ENCODE measurements at places on chromosomes 2 and 18.

DNA sequence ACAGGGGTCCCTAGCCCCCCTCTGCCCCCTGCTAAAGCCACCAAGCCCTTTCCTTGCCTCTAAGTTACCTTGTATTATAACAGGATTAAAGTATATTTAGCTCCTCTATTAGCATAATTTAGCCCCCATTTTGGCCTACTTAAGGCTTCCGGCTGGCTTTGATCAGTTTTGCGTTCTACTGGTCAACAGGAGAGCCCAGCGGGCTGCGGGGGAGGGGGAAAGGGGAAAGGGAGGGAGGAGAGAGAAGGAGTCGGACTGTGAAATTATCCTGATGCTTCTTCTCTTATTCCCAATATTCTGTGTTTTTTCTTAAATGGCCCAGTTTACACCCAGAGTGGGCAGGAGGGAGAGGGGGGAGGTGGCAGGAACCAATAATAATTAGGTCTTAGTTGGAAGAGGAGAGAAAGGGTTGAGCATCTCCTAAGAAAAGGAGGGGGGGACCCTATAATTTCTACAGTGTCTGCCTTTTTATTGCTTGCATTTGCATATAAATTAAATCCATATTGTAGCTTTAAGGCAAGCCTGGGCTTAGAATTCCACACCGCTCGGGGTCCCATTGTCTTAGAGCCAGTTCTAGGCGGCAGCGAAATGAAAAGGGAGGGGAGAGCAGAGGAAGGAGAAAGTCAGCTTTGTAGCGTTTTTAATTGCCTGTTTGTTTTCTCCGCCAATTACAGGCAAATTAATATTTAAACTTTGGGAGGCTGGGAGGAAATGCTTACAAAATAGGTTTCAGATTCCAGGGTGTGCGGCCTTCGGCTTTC lies 39.6 kb downstream of the EN1 start:
- no peak for DNase-seq

DNA sequence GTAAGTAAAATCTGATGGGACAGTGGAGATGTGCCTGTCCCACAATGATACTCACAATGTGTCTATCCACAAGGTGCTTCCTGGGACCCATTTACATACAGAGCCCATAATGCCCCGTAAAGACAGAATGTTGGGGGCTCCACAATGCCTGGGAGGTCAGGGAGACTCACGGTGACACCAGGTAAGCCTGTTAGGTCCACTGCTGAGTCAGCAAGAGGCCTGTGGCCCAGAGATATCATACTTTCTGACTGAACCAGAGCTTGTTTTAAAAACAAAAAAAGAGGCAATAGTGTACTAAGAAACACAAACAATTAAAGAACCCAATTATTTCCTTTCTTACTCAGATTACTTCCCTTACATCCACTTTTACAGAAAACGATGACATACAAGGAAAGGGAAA lies 771.1 kb upstream of the ID2 start:
- DNase-seq: no peak

DNA sequence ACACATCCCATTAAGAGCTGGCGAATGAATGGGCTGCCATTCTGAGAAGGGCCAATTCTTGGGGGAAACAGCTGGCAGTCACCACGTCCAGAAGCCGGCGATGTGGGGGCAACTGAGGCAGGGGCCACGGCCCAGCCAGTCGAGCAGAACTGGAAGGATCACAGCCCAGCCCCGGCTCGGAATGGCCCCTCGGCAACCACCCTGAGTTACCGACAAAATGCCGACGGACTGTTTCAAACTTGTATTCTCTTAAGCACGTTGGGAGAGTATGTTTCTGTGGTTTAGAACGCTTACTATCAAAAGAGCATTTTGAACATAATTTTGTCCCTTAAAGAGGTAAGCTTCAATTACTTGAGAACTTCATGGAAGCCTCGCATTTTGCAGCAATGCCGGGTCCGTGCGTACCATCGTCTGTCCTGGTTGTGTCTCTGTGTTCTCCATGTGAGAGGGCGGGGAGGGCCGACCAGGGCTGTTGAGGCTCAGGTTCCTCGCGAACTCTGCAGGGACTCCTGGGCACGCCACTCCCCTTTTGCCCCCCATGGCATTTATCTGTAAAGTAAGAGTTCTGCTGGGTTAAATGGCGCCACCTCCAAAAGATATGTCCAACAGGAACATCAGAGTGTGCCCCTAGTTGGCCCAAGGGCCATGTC lies 155.9 kb downstream of the TWIST2 start:
- no peak for DNase-seq

DNA sequence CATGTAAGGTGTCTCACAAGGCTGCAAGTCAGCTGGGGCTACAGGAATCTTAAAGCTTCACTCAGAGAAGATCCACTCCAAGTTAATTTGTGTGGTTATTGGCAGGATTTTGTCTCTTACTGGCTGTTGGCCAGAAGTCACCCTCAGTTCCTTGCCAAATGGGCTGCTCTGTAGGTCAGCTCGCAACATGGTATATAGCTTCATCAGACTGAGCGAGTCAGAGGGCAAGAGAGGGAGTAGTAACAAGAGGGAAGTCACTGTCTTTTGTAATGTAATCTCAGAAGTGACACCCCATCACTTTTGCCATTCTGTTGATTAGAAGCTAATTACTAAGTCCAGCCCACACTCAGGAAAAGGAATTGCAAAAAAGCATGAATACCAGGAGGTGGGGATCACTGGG lies 119.5 kb downstream of the LRRTM1 start:
- no peak for DNase-seq

DNA sequence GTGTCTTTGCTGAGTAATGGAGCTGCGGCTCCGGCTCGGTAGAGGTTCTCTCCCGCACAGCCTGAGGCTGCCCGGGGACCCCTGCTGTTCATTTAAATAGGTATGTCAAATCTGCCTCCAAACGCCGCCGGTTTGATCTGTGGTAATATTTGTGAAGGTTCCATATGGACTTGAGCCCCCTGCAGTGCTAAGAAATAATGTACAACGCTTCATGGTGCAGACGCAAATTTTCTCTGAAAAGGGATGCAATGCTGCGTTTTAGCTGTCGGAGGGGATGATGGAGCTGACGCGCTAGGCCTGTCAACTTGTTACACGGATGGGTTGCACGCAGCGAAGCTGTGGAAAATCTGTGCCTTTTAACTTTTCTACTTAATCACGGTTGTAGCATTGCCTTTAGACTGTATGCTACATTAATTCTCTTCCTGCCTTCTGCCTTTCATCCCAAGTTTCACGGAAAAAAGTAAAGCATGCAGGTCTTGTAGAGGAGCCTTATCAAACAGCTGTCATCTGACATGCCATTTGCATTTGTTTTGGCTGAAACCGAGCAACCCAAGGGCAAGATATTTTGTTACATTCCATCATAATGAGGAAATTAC lies 43.2 kb downstream of the MRPS9 start:
- no peak for DNase-seq

DNA sequence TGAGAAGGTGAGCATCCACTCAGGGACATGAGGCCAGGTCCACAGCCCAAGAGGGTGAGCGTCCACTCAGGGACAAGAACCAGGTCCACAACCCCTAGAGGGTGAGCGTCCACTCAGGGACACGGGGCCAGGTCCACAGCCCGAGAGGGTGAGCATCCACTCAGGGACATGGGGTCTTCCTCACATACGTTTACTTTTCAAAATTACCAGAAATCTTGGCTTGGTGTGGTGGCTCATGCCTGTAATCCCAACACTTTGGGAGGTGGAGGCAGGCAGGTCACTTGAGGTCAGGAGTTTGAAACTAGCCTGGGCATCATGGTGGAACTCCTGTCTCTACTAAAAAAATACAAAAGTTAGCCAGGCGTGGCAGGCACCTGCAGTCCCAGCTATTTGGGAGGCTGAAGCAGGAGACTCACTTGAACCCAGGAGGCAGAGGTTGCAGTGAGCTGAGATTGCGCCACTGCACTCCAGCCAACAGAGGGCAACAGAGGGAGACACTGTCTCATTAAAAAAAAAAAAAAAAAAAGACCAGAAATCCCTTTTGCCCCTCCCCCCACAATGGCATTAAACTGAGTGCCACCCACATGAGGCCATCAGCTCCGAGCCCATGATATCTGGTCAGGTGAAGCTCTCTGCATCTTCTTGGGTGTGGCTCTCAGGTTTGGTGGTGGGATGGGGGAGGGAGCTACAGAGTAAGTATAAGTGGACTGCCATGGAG lies 9.0 kb upstream of the MBP start:
- no peak for DNase-seq

DNA sequence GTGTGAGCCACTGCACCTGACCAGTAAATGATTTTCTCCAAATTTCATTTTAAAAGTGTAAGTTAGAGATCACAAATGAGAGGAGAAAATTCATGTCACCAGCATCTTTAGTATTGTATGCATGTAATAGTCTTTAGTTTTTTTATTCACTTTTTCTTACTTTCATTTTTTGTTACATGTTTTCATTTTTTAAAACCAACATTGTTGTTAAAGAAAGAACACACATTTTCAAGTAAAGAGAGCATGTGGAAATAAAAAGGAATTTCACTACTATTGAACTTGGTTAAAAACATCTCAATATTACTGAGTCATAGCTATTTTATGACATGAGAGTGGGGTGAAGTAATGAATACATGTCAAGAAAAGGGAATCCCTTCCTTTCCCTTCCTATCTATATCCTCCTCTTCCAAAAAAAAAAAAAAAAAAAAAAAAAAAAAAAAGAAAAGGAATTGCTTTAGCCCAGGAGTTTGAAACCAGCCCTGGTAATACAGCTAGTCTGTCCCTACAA lies 29.1 kb upstream of the PMAIP1 start:
- DNase-seq: no peak

DNA sequence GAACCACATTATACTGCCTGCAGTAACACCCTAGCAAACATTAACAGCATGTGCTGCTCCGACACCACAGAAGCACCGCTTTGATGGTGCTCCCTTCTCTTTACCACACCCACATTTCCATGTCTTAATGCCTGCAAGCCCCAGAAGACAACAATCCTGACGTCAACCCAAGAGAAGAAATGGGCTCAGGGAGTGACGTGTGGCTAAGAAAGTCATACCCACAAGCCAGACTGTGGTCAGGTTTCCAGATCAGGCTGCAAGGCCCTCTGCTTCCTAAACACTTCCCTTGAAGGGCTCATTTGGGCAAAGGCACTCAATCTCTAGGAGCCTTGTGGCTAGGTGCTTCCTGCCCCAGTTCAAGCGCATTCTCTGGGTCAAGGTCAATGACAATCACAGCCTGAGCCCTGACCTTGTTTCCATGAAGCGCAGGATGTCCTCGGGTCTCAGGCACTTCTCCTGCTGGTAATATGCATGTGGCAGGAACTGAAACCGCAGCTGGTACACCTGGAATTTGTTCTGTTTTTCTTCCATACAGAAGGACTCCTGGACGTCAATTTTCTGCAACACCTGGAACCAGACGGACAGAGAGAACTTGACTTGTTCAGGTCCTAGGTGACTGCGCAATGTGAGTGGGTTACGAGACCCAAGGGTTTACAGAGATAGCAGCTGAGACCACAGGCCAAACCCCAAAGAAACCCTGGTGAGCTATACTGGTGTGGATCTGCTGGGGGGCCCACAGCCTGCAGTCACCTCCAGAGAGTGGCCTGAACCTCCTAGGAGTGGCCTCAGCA lies 67.2 kb downstream of the POLR1A start:
- DNase-seq: peak; percentile 82

GRCh38 chr2:149050188-149050587 lies 11.7 kb downstream of the LYPD6B start:
- DNase-seq: no peak

- no peak for DNase-seq
Observed at GRCh38 chr2:100803334-100803733, 16.6 kb upstream of the NPAS2 start.

DNA sequence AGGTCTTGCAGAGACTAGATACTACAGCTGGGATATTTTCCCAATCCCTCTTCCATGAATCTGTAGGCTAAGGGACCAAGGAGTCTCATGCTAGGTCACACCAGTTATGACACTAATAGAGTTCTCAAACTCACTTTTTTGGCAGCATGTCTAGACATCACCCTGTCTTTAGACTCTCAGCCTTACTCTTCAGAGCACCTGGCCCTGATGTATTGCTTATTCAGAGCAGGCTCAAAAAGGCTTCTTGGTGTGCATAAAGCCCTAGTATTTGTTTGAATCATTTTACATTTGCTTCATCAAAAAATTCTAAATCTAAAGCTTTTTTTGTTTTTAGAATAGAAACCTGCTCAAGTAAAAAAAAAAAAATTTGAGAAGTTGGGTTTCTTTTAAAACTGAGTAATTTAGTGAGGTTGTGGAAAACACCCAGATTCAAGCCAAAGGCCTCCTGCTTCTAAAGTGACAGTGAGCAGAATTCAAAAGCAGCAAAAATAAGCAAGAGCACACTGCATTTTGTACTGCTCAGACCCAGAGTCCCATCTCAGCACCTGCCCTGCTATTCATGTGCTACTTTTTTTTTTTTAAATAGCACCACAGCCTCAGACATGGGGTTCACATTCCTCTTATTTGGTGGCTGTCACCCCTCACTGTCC lies 18.0 kb upstream of the DNAH6 start:
- no peak for DNase-seq

DNA sequence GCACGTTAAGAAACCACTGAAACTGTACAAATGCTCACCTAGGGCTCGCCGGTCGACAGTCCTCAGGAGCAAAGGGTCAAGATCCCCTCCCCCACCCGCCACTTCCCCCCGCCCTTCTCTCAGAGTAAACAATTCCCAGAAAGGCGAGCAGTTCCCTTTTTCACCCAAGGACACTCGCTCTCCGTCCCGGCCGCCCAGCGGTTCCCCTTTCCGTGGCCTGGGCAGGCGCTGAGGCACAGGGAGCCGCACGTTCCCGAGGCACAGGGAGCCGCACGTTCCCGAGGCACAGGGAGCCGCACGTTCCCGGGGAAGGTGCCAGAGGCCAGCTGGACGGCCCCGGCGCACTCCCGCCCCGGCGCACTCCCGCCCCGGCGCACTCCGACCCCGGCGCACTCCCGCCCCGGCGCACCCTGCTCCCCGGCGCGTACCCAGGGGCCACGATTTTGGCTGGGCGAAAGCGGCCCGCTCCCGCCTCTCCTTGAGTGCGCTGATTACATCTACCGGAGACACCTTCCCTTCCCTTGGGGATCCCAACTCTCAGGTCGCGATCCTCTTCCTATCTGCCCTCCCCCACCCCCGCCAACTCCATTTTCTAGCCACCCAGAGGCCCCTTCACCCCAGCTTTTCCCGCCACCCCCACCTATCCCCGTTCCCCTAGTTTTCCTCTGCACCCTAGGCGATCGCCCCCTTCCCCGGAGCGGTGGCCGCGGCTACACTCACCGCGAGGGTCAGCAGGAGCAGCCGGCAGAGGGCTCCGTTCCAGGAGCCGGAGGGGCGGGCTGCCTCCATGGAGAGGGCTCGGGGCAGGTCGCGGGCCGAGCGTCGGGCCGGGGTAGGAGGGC lies 817 bp downstream of the DSC2 start:
- DNase-seq: peak; percentile 90
